ENCODE measurements at places on chromosomes 2 and 18.
A peak's percentile ranks its signal among the peaks of the same experiment; 100 is the strongest.

DNA sequence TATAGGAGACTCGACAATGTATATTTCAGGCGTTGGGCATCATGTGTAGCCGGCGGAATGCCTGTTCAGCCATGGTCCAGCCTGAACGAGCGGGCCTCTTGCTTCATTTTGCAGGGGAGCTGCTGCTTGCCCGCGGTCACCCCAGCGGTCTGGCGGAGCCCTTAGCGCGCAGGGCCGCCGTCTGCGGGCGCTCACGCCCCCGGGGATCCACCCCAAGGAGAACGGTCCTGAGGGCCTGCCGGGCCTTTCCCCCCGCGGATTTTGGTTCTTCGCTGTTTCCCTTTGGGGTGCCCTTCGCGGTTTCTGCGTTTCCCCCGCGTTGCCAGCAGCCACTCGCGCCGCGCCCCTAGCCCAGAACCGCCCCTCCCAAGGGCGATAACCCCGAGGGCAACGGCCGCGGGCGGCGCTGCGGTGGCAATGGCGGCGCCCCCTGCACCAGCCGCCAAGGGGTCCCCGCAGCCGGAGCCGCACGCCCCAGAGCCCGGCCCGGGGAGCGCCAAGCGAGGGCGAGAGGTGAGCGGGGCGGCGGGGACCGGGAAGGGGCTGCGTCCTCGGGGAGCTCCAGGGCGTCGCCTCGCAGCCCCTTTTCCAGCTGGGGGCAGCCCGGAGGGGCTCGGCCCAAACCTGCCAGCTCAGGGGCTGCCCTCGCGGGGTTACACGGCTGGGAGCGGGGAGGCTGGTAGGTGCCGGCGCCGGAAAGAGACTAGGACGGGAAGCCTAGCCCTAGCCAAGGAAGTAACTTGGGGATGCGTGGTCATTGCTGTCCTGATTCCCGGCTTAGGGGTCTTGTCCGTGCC, at the start of gene MFSD2B:
TSS of gene MFSD2B (plus strand) at position 406 of the 797 bp plus-strand sequence. CDS start at position 418, 12 bp downstream.
- H3K27me3 ChIP-seq: peaks cover 13% of the 10 kb centered on the region
- no peaks in the 10 kb centered on the region for H3K36me3 ChIP-seq
- DNase-seq: no peak
- peak within 1 kb of the TSS; percentile 64 for H3K4me3 ChIP-seq
- no peak within 1 kb of the TSS for H3K27ac ChIP-seq

- no peak for DNase-seq
- H3K27me3 ChIP-seq: no peaks in the 10 kb centered on the region
- no peaks in the 10 kb centered on the region for H3K4me1 ChIP-seq
Observed at GRCh38 chr2:207061181-207061580, 104.6 kb downstream of the KLF7 start.

DNA sequence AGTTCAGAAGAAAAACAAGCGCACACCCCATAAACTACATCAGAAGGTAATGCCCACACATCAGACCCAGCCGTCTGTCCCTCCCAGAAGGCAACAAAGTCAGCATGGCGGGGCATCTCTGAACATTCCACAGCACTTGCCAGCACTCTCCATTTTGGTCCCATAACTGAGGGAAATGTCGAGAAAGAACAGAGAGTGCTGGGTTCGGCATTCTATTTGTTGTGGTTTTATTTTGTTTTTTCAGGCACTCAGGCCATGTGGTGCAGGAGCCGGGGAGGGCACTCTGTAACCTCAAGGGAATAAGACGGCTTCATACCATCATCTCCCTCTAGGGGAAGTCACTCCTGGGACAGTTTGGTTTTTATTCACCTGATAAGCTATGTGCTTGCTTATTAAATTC, 156.0 kb downstream of the SEPTIN10 start:
- no peak overlapping the region for H3K4me3 ChIP-seq
- no peaks in the 10 kb centered on the region for H3K36me3 ChIP-seq
- no peaks in the 10 kb centered on the region for H3K4me1 ChIP-seq
- H3K27ac ChIP-seq: no peak overlapping the region
- no peaks in the 10 kb centered on the region for H3K27me3 ChIP-seq

- peaks cover 5% of the 10 kb centered on the region for H3K4me1 ChIP-seq
- H3K27me3 ChIP-seq: no peaks in the 10 kb centered on the region
- no peak for DNase-seq
- no peak overlapping the region for H3K4me3 ChIP-seq
- H3K36me3 ChIP-seq: no peaks in the 10 kb centered on the region
- no peak overlapping the region for H3K27ac ChIP-seq
Observed at GRCh38 chr18:63085611-63086010, 234.0 kb downstream of the BCL2 start.

- no peaks in the 10 kb centered on the region for H3K36me3 ChIP-seq
- no peak overlapping the region for H3K27ac ChIP-seq
Observed at GRCh38 chr2:127128445-127128904, 21.5 kb upstream of the BIN1 start.

DNA sequence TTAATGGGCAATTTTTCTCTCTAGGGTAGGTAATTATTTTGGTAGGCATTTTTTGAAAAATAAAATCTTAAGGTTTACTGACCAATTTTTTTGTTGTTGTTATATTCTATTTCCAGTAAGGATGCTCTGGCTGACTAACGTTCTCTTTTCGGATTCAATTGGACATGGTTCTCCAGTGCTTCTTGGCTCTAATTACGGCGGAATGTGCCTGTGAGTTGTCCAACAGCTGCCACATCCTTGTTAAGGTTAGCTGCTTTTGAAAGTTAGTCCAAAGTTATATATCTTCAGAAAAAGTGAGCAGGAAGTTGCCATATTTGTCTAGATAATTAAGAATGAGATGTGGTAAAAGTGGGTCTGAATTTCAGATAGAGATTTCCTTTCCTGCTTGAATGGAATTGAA, 45.8 kb upstream of the SMIM21 start:
- no peaks in the 10 kb centered on the region for H3K36me3 ChIP-seq
- no peaks in the 10 kb centered on the region for H3K27me3 ChIP-seq
- H3K27ac ChIP-seq: no peak overlapping the region
- no peaks in the 10 kb centered on the region for H3K4me1 ChIP-seq
- H3K4me3 ChIP-seq: no peak overlapping the region
- no peak for DNase-seq

- no peak overlapping the region for H3K27ac ChIP-seq
- H3K4me3 ChIP-seq: no peak overlapping the region
- H3K36me3 ChIP-seq: peaks cover 23% of the 10 kb centered on the region
Observed at GRCh38 chr2:219215871-219216534, 2.8 kb downstream of the ABCB6 start.

DNA sequence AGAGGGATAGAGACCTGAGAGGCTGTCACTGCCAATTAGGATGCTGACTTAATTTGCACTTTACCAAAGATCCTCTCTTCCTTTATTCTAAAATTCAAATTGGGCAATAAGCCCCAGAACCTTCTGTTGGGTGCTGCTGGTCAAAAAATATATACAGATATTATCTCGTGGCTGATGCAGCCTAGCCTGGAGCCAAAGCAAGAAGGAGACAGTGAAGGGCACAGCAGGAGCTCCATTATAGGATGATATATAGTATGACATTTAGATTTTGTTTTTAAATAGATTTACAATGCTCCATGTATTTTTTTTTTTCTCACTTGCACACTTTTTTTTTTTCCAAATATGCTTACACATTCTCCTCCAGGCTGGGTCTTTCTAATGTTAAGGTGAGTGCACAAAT, 579.3 kb downstream of the PIK3C3 start:
- H3K36me3 ChIP-seq: no peaks in the 10 kb centered on the region
- H3K27ac ChIP-seq: no peak overlapping the region
- DNase-seq: no peak
- no peak overlapping the region for H3K4me3 ChIP-seq
- no peaks in the 10 kb centered on the region for H3K4me1 ChIP-seq

- no peaks in the 10 kb centered on the region for H3K27me3 ChIP-seq
- no peak for DNase-seq
- H3K36me3 ChIP-seq: no peaks in the 10 kb centered on the region
- H3K4me1 ChIP-seq: 0 out of 2 replicates have a peak, but pooled peaks cover 2% of the 10 kb centered on the region
Observed at GRCh38 chr2:46157966-46158310, 139.3 kb upstream of the EPAS1 start.

DNA sequence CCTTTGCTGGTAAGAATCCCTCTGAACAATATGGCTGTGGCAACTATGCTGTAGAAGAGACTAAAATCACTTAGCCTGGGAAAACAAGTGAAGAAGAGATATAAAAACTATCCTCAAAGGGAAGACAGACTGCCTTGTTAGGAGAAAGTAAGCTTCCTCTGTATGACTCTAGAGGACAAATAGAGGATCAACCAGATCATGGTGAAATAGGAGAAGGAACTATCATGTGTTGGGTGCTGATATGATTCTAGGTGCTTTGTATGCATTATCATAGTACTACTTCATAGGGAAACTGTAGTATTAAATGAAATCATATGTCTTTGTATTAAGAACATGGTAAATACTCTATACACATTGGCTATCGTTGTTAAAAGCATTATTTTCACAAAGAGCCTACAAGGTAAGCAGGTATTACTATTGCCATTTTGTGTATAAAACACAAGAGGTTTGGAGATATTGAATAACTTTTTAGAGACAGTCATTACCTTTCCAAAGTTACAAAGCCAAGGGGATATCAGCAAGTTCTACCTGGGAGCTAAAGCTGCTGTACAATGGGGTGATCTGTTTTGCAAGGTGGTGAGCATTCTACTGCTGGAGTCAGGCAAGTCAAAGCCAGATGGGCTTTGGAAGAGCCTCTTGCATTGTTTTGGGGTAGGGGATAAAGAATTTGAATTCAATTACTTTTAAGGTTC, 402.6 kb downstream of the ALK start:
- H3K36me3 ChIP-seq: no peaks in the 10 kb centered on the region
- no peaks in the 10 kb centered on the region for H3K27me3 ChIP-seq
- H3K4me1 ChIP-seq: peaks cover 4% of the 10 kb centered on the region
- no peak overlapping the region for H3K4me3 ChIP-seq

GRCh38 chr2:241478166-241478565, 30.2 kb downstream of the STK25 start:
- no peak overlapping the region for H3K4me3 ChIP-seq
- no peaks in the 10 kb centered on the region for H3K27me3 ChIP-seq
- no peaks in the 10 kb centered on the region for H3K4me1 ChIP-seq
- no peaks in the 10 kb centered on the region for H3K36me3 ChIP-seq

GRCh38 chr2:128783193-128783671, 464.6 kb upstream of the HS6ST1 start:
- H3K4me1 ChIP-seq: peaks cover 5% of the 10 kb centered on the region
- H3K27ac ChIP-seq: no peak overlapping the region
- no peak for DNase-seq
- H3K27me3 ChIP-seq: no peaks in the 10 kb centered on the region

DNA sequence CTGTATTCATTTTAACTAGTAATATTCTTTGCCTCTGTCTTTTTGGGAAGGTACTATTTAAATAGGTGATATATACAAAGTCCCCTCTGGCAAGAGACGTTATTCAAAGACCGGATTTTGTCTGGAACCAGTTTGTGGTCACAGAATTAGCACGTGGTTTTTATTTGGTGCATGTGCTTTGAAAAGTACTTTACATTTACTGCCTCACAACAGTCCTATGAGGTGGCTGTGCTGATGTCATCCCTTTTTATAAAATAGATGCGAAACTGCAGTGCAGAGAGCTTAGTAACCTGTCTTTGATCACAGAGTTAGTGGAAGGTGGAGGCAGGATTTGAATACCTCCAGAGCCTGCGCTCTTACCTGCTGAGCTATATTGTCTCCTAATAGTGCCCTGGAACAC, 4.0 kb downstream of the LPIN1 start:
- no peaks in the 10 kb centered on the region for H3K27me3 ChIP-seq
- no peak for DNase-seq
- H3K36me3 ChIP-seq: no peaks in the 10 kb centered on the region
- peaks cover 6% of the 10 kb centered on the region for H3K4me1 ChIP-seq

DNA sequence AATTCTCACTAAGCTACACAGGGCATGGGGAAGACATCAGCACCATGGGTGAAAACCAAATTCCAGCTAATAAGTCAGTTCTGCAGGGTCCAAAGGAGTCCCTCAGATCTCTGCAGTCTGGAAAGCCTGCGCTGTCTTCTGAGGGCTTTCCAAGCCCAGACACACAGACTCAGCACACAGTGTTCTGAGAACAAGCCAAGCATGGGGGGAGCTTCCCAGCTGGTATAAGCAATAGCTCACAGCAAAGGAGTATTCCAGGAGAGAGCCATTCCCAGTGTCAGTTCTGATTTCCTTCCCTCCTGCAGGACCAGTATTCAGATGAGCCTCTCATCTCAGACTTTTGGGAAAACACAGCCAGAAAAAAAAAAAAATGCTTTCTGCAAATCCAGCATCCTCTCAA, 370.8 kb downstream of the TNS1 start:
- H3K4me1 ChIP-seq: no peaks in the 10 kb centered on the region
- H3K36me3 ChIP-seq: no peaks in the 10 kb centered on the region
- H3K27ac ChIP-seq: no peak overlapping the region
- no peak overlapping the region for H3K4me3 ChIP-seq
- H3K27me3 ChIP-seq: no peaks in the 10 kb centered on the region

DNA sequence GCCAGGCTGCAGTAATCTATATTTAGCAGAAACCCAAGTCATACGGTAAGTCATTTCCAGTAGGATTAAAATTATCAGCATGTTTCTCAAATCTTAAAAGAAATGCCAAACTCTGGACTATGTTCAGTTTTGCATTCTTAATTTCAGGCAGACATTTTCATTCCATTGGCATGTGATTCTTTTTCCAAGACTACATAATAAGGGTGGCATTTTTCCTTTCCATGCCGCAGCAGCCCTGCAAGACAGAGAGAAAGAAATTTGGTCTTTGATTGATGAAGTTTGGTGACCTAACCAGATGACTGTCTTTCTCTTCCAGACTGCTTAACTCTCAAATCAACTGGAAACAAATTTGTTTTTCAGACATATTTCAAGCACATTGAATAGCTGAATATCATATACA, 118.1 kb downstream of the FHOD3 start:
- H3K36me3 ChIP-seq: no peaks in the 10 kb centered on the region
- no peaks in the 10 kb centered on the region for H3K4me1 ChIP-seq
- no peak overlapping the region for H3K4me3 ChIP-seq
- no peak for DNase-seq
- H3K27ac ChIP-seq: no peak overlapping the region

- H3K4me3 ChIP-seq: no peak overlapping the region
- no peaks in the 10 kb centered on the region for H3K27me3 ChIP-seq
- no peak overlapping the region for H3K27ac ChIP-seq
- no peaks in the 10 kb centered on the region for H3K4me1 ChIP-seq
Observed at GRCh38 chr2:208713066-208713745, 306.6 kb downstream of the PTH2R start.

DNA sequence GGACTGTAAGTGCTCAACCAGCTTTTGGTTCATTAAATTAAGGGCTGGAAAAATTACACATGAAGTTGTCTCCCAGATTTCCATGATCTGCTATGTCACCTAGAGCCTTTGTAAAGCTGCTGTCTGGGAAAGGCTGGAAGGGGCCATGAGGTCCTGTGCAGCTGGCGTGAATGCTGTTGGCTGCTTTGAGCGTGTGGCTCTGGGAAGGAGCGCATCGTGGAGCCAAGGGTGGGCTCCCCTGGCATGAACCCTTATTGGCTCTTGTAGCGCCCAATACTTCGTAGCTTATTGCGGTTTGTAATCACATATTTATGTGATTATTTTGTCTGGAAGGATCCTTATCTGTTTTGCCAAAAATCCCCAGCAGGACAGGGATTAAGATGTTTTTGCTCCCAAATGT, 70.5 kb upstream of the LMAN1 start:
- H3K4me3 ChIP-seq: no peak overlapping the region
- H3K27me3 ChIP-seq: no peaks in the 10 kb centered on the region
- H3K36me3 ChIP-seq: no peaks in the 10 kb centered on the region
- no peak for DNase-seq

GRCh38 chr2:112708968-112709367, 11.9 kb upstream of the NT5DC4 start:
- no peaks in the 10 kb centered on the region for H3K36me3 ChIP-seq
- no peak for DNase-seq
- no peak overlapping the region for H3K27ac ChIP-seq
- H3K4me1 ChIP-seq: no peaks in the 10 kb centered on the region
